ENCODE measurements at places on chromosomes 2 and 18.

DNA sequence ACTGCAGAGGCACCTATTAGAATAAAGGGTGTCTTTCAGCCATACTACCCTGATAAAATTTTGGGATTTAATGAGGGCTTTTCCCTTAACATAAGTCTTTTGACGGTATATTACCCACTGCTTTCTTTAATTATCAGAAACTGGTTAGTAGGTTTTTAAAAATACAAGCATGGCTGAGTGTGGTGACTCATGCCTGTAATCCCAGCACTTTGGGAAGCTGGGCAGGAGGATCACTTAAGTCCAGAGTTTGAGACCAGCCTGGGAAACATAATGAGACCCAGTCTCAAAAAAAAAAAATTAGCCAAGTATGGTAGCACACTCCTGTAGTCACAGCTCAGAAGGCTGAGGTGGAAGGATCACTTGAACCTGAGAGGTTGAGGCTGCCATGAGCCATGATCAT is 16.1 kb downstream of the CPSF3 start:
- no peak for DNase-seq

DNA sequence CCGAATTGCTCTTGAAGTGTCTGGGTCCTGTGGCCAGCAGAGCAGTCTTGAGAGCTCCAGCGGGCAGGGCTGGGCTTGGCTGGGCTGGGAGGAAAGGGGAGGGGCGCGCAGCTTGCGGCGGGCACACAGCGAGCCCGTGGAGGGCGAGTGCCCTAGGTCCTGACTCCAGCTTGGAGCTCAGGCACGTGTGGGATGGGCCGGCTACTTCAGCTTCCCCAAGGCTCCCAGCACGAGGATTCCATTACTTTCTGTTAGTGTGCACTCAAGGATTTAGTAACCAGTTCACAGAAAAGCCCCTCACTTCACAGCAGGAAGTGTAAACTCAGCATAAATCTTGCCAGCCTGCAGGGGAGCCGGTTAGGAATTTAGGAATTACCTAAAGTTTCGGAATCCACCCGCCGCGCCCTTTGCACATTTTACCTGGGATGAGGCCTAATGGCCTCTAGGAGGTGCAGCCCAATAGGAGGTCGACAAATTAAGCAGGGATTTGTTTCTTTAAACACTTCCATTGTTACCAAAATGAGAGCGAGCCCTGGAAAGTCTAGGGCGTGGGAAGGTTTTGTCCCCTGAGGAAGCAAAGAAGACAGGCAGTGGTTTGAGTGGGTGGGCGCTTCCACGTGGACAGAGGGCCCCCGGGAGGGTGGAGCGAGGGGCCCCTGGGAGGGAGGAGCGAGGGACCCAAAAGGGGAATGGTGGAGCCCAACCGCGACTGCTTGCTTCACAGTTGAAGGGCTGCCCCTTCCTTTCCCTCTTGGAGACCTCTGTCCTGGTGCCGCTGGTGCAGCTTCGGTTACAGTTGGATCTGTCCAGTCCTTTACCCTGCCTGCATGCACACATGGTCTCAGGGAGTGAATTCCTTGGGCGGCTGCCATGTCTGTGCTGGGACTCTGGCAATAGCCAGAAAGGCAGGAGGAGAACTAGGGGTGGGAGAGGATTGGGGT is 93.3 kb downstream of the CTAGE1 start:
- DNase-seq: peak; percentile 54

DNA sequence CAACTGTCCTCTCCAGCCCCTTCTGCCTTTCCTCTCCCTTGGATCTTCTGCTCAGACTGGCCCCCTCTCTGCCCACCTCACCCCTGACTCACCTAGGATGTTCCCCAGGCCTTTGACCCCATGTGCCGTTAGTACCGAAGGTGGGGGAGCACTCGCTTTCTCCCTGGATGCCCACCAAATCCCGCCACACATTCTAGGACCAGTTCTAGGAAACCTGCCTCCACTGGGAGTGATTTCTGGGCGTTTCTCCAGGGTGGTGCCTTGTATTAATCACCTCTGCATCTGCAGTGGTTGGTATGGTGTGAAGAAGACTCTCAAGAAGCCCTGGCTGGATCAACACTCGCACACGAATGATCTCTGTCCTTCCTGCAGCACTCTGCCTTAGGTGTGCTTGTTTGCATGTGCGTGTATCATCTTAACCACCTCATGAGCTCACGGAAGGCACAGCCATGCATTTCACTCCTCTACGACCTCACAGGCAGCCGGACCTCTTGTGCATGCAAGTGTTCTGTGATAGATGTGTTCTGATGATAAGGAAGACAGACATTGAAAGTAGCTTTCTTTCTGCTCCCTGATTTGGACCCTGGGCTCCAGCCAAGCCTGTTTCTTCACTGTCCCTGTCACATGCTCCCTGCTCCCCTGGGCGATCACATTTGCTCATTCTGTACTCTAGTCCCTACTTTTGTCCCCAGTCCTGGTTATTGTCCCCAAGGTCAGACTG is 69.4 kb downstream of the LIPG start:
- no peak for DNase-seq

DNA sequence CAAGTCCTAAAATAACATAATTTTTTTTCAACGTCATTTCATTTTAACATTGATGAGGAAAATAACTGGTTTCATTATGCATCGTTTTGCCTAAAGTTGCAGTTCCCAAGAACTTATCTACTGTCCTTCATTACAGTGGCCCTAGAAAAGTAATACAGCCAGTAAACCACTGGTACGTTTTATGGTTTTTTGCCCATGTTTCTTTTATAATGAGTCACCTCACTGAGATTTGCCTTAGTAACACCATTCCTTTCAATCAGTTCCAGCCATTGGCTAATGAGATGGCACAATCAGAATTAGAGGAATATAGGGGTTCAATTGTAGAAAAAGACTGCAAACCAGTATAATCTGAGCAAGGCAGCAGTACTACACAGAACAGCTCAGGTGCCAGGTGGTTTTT is 422.6 kb upstream of the LYPD1 start:
- no peak for DNase-seq
